ENCODE measurements at places on chromosomes 5 and 9. TPM values are rescaled to one million over a fixed set of nuclear protein-coding genes. Genes with fewer than 3 reads are reported as not detected.

Gene HTR1A
- total RNA-seq = 1.2 TPM

DNA sequence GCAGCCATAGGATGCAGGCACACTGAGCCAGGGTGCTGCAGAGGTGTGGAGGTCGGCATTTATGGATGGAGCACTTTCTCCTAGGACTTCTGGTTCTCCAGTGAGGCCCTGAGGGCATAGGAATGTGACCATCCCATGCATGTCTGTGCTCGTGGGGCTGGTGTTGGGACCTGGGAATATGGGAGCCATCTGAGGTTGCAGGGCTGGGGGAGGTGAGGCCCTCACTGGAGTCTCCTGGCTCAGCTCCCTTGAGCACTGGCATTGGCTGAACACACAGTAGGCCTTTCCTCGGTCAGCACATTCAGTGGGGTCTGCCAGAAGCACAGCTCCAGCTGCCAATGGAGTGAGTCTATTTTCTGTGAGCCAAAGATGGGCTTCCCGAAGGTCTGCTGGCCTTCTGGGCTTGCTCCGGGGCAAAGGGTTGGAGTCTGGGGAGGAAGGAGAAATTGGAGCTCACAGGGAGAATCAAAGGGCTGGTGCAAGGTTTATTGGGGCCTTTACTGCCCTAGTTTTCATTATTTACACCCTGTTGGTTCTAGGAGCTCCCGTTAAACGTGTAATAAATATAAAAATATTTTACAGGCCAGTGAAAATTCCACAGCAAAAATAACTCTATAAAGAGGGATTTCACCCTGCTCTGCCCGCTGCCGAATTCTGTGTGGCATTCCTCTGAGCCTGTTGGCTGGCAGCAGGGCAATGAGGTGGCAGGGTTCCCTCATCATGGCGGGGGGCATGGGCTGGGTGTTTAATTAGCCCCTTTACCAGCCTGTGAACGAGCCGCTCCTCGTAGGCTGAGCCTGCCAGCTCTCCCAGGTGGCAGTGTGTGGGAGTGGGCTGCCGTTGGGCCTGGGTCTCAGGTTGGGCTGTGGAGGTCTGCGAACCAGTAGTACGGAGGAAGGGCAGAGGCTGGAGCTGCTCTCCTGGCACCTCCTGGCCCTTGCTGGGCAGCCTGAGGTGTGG is 31.6 kb upstream of the PITX1 start:
- no peak for DNase-seq
- H3K27ac ChIP-seq = no peak overlapping the region
- H3K27me3 ChIP-seq = peaks cover under 1% of the 10 kb centered on the region
- no peaks in the 10 kb centered on the region for H3K36me3 ChIP-seq
- no peaks in the 10 kb centered on the region for H3K4me1 ChIP-seq
- no peak overlapping the region for H3K4me3 ChIP-seq

Gene CLIC3
- total RNA-seq = not detected

Gene SPINK7
- not detected for total RNA-seq

DNA sequence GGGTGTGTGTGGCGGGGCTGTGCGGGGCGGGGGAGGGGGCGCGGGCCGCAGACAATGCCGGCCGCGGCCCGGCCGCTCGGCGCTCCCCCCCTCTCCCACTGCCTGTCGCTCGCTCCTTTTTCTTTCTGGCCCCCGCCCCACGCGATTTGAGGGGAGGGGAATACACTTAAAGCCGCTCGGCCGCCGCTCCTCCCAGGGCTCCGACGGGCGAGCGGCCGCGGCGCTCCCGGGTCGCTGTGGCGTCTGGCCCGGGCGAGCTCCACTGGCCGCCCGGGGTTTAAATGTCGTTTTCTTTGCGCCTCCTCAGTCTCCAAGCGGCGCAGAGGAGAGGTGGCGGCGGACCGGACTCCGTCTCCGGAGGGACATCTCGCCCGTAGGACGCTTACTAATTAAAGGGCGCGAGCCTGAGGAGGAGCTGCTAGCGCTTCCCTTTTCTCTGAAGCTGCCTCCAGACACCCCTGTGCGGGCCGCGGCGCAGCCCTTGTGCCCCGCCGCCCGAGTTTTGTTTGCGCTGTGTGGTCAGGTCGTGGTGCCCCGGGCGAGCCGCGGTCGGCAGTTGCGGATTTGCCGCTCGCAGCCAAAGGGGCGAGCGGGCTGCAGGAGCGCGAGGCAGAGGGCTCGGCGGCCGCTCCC is 1.4 kb downstream of the ZSWIM6 start:
- H3K4me1 ChIP-seq = peaks cover 23% of the 10 kb centered on the region
- peaks cover 9% of the 10 kb centered on the region for H3K36me3 ChIP-seq
- H3K27ac ChIP-seq = peak overlapping the region; percentile 68
- peak overlapping the region; percentile 97 for H3K4me3 ChIP-seq
- peak; percentile 45 for DNase-seq
- H3K27me3 ChIP-seq = peaks cover 17% of the 10 kb centered on the region

Gene DAB2IP
- 32.9 TPM for total RNA-seq

- H3K27ac ChIP-seq = no peak overlapping the region
- peaks cover 9% of the 10 kb centered on the region for H3K27me3 ChIP-seq
- H3K36me3 ChIP-seq = peaks cover 9% of the 10 kb centered on the region
- H3K4me1 ChIP-seq = no peaks in the 10 kb centered on the region
Observed at GRCh38 chr9:127458921-127459320, 7.6 kb downstream of the LRSAM1 start.

- H3K27ac ChIP-seq = no peak overlapping the region
- no peaks in the 10 kb centered on the region for H3K27me3 ChIP-seq
- no peak for DNase-seq
Observed at GRCh38 chr5:115683081-115683480, 57.2 kb upstream of the TMED7 start.

GRCh38 chr5:73899055-73899454 is 273.1 kb downstream of the ARHGEF28 start:
- peak overlapping the region; percentile 35 for H3K4me3 ChIP-seq
- DNase-seq = peak; percentile 43
- no peaks in the 10 kb centered on the region for H3K27me3 ChIP-seq
- H3K36me3 ChIP-seq = peaks cover 4% of the 10 kb centered on the region

DNA sequence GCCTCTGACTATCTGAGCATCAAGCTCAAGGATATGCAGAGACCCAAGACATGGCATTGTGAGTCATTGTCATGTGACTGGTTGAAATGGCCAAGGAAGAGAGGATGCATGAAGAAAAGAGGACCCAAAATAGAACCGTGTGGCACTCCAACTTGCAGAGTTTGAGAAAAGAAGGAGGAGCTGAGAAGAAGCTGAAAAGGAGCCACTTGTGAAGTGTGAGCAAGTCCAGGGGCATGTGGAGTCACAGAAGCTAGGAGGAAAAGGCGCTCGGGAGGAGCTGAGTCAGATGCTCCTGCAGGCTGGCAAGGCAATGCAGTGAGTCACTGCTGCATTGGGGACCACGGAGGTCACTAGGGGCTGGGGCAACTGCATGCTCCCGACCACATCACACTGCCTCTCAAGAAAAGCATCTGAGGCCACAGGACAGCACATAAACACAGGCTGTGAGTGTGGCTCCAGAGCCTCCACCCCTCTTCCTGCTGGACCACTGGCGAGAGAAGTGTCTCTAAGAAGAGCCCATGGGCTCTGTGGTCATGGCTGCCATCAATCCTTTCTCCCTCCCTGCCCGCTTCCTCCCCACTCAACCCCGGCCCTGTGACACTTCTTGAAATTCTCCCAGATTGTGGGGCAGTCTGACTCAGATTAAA is 197.6 kb downstream of the DRD1 start:
- DNase-seq = no peak
- H3K4me3 ChIP-seq = no peak overlapping the region
- H3K4me1 ChIP-seq = no peaks in the 10 kb centered on the region
- no peak overlapping the region for H3K27ac ChIP-seq
- H3K36me3 ChIP-seq = no peaks in the 10 kb centered on the region

DNA sequence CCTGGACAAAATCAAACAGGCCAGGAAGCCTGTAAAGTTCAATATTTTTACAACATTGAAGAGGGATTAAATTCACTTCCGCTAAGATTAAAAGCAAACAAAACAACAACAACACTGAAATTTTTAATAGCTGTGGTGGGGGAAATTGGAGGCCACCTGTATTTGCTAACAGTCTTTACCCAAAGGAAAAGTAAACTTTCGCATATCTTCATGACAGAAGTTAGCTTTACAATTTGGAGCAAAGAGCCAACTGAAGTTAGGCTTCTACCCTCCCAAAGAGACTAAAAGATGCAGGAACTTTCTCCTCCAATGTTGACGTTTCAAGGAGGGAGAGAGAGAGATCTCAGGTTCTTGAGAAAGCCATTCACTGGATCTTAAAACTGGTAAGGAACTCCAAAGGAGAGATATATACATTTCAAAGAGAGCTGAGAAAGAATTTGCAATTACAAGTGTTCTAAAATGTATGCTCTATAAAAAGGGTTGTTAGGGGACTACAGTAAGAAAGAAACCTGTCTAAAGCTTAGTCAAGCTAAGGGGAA is 349.2 kb upstream of the CDH9 start:
- H3K4me3 ChIP-seq = no peak overlapping the region
- no peaks in the 10 kb centered on the region for H3K4me1 ChIP-seq
- H3K36me3 ChIP-seq = no peaks in the 10 kb centered on the region
- no peak for DNase-seq

- DNase-seq = no peak
- peaks cover 24% of the 10 kb centered on the region for H3K4me1 ChIP-seq
- no peaks in the 10 kb centered on the region for H3K36me3 ChIP-seq
- H3K27ac ChIP-seq = no peak overlapping the region
Observed at GRCh38 chr9:107295995-107296394, 12.9 kb downstream of the RAD23B start.

DNA sequence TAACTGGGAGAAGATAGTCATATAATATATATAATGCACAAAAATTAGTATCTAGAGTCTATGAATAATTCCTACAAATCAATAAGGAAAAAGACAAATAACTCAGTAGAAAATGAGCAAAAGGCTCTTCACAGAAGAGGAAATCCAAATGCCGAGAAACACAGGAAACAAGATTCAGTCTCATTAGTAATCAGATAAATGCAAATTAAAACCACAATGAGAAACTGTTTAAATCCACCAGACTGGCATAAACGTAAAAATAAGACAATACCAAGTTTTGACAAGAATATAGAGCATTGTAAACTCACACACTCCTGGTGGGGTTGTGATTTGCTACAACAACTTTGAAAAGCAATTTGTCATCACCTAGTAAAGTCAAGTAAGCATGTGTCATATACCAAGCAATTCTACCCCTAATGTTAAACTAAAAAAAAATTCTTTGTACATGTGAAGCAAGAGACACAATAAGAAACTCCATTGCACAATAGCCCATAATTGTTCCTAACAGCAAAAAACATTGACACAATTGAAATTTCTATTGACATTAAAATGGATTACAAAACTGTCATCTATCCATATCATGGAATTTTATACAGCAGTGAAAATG is 21.0 kb upstream of the UBLCP1 start:
- H3K4me3 ChIP-seq = no peak overlapping the region
- no peaks in the 10 kb centered on the region for H3K36me3 ChIP-seq
- H3K4me1 ChIP-seq = peaks cover 10% of the 10 kb centered on the region
- peaks cover 8% of the 10 kb centered on the region for H3K27me3 ChIP-seq
- DNase-seq = no peak

Gene SLC24A2
- total RNA-seq = 5.1 TPM

Gene GLRA1
- total RNA-seq = 0.22 TPM

Gene SMIM33
- total RNA-seq = not detected

- H3K4me1 ChIP-seq = peaks cover 20% of the 10 kb centered on the region
- no peak overlapping the region for H3K4me3 ChIP-seq
- H3K27me3 ChIP-seq = peaks cover 8% of the 10 kb centered on the region
- DNase-seq = peak; percentile 87
- H3K27ac ChIP-seq = no peak overlapping the region
Observed at GRCh38 chr9:134443174-134444037, 117.2 kb downstream of the RXRA start.

DNA sequence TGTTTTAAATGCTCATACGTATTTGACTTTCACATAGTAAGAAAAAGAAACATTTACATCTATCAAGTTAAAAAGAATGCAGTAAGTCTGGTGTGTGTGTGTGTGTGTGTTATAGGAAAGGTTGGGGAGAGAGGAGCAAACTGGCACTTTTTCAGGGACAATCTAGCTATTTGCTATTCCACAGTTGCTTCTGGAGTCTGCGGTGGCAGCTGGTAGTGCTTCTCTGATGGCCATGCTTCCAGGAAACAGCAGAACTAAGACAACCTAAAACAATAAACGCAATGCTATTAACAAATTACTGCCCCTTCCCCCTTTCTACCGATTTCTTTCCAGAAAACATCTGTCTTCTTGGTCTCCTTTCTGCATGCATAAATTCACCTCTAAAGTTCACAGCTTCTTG is 70.0 kb upstream of the CDH10 start:
- no peaks in the 10 kb centered on the region for H3K27me3 ChIP-seq
- H3K4me1 ChIP-seq = peaks cover 12% of the 10 kb centered on the region

Gene CD72
- 4.9 TPM for total RNA-seq

Gene TAF11L10
- 0.83 TPM for total RNA-seq

Gene MATR3
- total RNA-seq = 372 TPM

Gene RNF224
- 0.39 TPM for total RNA-seq

DNA sequence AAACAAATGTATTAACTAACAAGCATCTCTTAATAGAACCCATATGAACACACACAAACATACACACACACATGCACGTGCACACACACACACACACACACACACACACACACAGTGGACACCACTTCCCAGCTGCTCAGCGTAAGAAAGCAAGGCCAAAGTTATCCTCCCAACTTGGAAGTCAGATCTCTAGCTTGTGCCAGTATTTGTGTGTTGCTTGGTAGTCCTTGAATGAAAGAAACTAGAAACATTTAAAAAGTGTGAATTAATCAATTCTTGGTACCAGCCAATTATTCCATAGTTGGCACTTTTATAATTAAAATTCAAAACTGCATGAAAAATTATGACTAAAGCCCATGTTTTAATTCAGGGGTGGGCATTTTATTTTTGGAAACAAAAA is 178.1 kb downstream of the TMEM161B start:
- H3K27ac ChIP-seq = peak overlapping the region; percentile 92
- no peak for DNase-seq
- H3K36me3 ChIP-seq = no peaks in the 10 kb centered on the region
- no peak overlapping the region for H3K4me3 ChIP-seq
- peaks cover 3% of the 10 kb centered on the region for H3K27me3 ChIP-seq

GRCh38 chr5:143819716-143820115 is 7.8 kb downstream of the HMHB1 start:
- no peaks in the 10 kb centered on the region for H3K27me3 ChIP-seq
- no peak overlapping the region for H3K27ac ChIP-seq
- H3K4me3 ChIP-seq = no peak overlapping the region
- no peaks in the 10 kb centered on the region for H3K4me1 ChIP-seq

Gene CARTPT
- not detected for total RNA-seq

Gene NUTM2G
- total RNA-seq = not detected

GRCh38 chr9:100219347-100219746 is 120.3 kb downstream of the INVS start:
- H3K27ac ChIP-seq = no peak overlapping the region
- no peaks in the 10 kb centered on the region for H3K36me3 ChIP-seq
- no peak overlapping the region for H3K4me3 ChIP-seq
- H3K4me1 ChIP-seq = peaks cover 2% of the 10 kb centered on the region

DNA sequence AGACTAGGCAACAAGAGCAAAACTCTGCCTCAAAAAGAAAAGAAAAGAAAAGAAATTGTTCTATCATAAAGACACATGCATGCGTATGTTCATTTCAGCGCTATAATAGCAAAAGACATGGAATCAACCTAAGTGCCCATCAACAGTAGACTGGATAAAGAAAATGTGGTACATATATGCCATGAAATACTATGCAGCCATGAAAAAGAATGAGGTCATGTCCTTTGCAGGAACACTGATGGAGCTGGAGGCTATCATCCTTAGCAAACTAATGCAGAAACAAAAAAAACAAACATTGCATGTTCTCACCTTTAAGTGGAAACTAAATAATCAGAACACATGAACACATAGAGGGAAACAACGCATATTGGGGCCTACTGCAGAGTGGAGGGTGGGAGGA is 6.3 kb upstream of the ZNF883 start:
- H3K4me1 ChIP-seq = no peaks in the 10 kb centered on the region
- no peaks in the 10 kb centered on the region for H3K27me3 ChIP-seq
- DNase-seq = no peak
- no peak overlapping the region for H3K4me3 ChIP-seq
- no peak overlapping the region for H3K27ac ChIP-seq
- H3K36me3 ChIP-seq = peaks cover 4% of the 10 kb centered on the region
